ENCODE measurements at places on chromosomes 6 and 20. TPM values are rescaled to one million over a fixed set of nuclear protein-coding genes. Genes with fewer than 3 reads are reported as not detected.

CABLES2 gene
- polyA plus RNA-seq = 22.1 TPM

MAP1LC3A gene
- 304 TPM for polyA plus RNA-seq

FGD2 gene
- polyA plus RNA-seq = 8.4 TPM

IMPG1 gene
- polyA plus RNA-seq = 1.7 TPM

ABHD16B gene
- not detected for polyA plus RNA-seq

SLC17A3 gene
- polyA plus RNA-seq = not detected

MYO6 gene
- polyA plus RNA-seq = 38.5 TPM

OPN5 gene
- polyA plus RNA-seq = 0.59 TPM

ANKRD6 gene
- polyA plus RNA-seq = 57.2 TPM

ZNF391 gene
- 9.3 TPM for polyA plus RNA-seq

PTK6 gene
- polyA plus RNA-seq = 2.1 TPM

SEL1L2 gene
- polyA plus RNA-seq = 0.22 TPM

C6orf52 gene
- 7.6 TPM for polyA plus RNA-seq

PRR18 gene
- 13.2 TPM for polyA plus RNA-seq

TCEA2 gene
- 166 TPM for polyA plus RNA-seq
